ENCODE measurements at places on chromosomes 5 and 9.
A peak's percentile ranks its signal among the peaks of the same experiment; 100 is the strongest.

GRCh38 chr5:65769539-65769938, 47.5 kb downstream of the NLN start:
- no peak for DNase-seq

DNA sequence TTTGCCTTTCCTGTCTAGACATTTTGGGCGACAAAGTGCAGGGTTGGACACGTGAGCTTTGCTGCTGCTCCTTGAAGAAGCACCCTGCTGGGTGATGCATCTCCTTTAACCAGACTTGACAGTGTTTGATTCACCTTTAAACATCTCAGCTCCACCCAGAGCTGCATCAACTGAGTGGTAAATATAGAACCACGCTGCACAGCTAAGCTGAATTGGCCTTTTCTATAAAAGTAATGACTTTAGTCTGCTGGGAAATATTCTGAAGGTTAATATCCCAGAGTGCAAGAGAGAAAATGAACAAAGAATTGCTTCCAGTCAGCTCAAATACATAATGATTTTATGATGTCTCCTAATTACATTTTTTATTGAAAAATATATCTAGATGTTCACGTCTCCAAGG, 264.3 kb upstream of the ADCY2 start:
- DNase-seq, result no peak

DNA sequence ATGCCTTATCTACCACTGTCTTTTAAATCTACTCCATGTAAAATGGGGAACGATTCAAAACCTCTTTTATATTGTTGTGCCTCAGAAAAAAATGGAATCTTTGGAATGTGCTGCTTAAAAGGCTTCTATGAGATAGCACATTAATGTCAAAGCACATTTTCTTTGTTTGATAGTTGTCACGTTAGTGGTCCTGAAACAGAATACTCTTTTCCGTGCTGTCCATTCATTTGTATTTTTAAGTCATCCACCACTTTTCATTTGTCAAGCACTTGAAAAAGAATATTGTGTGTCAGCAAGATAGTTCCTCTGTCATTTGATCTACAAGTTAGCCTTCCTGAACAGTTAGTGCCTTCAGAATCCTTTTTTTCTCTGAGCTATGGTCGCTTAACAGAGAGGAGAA, 246.9 kb downstream of the MAST4 start:
- no peak for DNase-seq

- DNase-seq, result no peak
Observed at GRCh38 chr5:114255260-114255659, 106.6 kb upstream of the KCNN2 start.

DNA sequence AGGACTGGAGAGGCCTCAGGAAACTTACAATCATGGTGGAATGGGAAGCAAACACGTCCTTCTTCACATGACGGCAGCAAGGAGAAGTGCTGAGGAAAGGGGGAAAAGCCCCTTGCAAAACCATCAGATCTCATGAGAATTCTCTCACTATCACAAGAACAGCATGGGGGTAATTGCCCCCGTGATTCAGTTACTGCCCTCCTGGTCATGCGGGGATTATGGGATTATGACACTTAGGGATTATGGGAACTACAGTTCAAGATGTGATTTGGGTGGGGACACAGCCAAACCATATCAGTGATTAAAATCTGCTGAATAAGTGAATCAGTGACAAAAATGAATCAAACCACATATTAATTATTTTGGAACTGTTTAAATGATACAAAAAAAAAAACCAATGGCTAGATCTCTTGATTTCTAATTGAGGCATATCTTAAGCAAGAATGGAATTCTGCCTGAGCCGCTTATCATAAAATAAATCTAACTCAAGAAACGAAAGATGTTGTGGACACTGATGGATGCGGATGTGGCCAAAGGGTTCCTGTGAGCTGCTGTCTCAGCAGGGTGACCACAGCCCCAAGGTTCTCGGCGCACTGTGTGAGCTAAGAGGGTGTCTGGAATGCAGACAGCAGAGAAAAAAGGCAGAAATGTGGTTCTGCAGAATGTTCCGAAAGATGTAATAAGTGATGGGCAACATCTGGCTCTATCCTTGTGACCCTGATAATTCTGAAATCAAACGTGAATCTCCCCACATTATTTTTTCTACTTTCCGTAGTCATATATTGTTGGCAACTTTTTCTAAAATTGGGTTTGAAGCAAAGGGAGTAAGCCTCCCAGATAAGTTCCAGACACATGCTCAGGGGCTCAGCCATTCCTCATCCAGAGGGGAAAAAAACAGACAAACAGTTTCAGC, 107.2 kb upstream of the ICE1 start:
- DNase-seq, result no peak

- DNase-seq, result no peak
Observed at GRCh38 chr9:24391095-24391494, 154.6 kb downstream of the IZUMO3 start.

- DNase-seq, result no peak
Observed at GRCh38 chr5:19488786-19489185, 499.2 kb downstream of the CDH18 start.

DNA sequence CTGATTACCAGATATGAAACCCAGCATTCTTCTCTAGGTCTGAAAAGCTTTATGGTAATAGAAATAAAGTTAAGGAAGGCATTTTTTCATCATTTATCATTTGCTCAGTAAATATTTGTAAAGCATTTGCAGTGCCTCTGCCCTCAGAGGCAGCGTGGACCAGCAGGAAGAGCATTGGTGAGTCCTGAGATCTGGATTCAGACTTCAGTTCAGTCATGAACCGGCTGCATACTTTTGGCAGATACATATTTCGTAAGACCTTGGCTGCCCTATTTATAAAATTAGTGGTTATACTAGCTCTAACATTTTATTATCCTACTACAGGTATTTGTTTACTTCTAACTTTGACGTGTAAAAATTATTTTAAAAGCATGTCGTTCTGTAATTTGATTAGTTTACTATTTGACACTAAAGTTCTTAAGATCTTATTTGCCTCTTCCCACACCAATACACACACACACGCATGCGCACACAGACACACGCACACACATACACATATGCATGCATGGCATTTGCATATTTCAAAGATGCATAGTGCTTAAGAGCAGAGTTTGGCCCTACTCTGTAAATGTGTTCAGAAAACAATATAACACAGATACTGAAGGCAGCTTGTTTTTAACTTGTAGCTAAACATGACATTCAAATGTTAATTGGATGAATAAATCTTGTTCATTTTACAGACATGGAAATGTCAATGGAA, 101.9 kb downstream of the RPS23 start:
- DNase-seq, result no peak

DNA sequence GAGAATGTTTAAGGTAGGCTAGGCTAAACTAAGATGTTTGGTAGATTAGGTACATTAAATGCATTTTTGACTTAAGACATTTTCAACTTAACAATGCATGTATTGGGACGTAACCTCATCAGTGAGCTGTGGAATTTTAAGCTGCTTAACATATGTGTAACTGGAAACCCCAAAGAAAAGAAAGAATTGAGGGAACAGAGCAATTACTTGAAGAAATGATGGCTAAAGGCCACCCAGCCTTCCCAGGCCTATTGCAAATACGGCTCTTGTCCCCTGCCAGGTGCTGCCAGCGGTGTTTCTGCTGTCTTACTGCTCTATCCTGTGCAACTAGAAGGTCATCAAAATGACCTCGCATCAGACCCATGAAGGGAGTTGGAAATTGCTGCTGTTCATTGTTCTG, 52.0 kb downstream of the RICTOR start:
- no peak for DNase-seq

DNA sequence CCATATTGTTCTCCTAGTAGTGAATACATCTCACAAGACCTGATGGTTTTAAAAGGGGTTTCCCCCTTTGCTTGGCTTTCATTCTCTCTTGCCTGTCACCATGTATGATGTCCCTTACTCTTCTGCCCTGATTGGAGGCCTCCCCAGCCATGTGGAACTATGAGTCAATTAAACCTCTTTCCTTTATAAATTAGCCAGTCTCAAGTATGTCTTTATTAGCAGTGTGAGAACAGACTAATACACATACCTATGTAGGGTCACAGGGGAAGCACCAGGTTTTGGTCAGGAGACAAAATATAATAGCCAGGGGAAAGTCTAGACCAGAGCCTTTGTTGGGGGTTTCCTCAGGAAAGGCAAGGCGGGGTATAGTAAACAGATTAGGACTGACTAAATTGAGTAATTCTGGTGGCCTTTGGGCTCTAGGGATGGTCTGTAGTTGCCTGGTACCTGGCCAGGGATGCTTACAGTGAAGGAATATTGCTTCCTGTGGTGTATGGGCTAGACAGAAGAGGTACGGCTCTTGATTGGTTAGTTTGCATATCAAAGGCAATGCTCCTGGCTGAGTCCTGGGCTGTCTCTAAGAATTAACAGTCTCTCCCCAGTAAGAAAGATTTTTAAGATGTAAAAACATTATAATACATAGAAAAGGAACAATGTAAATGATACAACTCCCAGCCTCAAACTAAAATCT, 254.5 kb downstream of the ELAVL2 start:
- DNase-seq, result no peak

GRCh38 chr9:80077059-80077458, 505.3 kb downstream of the TLE4 start:
- DNase-seq, result no peak

GRCh38 chr9:105242062-105242461, 2.4 kb upstream of the SLC44A1 start:
- DNase-seq, result no peak

- DNase-seq, result no peak
Observed at GRCh38 chr5:146766013-146766412, 112.5 kb downstream of the PPP2R2B start.

DNA sequence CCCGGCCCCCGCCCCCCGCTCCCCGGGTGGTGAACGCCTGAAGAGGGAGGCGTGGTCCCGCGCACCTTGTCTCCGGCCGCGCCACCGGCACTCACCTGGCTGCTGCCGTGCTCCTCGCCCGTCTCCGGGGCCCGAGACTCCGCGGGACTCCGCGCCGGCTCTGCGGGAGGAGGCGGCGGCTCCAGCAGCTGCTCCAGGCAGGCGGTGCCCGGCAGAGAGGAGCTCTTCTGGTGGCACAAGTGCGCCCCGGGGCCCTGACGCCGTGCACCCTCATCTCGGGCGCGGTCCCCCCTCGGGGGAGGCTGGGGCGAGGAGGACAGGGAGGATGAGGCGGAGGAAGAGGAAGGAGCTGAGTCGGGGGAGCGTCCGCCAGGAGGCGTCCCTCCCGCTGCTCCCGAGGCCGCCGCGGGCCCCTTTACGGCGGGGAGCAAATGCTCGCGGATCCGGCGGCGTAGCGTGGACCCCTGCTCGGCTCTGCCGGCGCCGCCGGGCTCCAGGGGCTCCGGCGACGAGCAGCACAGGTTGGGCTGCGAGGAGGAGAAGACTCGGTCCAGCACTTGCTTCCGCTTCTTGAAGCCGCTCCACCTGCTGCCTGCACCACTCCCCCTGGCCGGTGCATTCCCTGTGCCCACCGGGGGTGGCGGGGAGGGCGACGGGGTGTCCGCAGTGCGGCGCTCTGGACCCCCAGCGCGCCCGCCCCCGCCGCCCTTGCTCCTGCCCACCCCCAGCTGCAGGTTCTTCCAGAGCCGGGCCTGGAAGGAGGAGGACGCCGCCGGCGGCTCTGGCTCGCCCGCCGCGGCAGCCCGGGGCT, 928 bp downstream of the MCTP1 start:
- peak; percentile 47 for DNase-seq

Measured in endothelial cell (in vitro differentiated cells).